Activated CD4-positive, CD25-positive, alpha-beta regulatory T cell treated with anti-CD3 and anti-CD28 coated beads, Interleukin-2, amount 50 U/mL, for 16 hours (primary cell): ENCODE measurements at places on chromosomes 7 and 10.

GRCh38 chr10:29107866-29108498 is 180.9 kb upstream of the LYZL1 start:
- no peak for DNase-seq

GRCh38 chr7:46600340-46600739 is 679.3 kb upstream of the IGFBP3 start:
- no peak for DNase-seq

DNA sequence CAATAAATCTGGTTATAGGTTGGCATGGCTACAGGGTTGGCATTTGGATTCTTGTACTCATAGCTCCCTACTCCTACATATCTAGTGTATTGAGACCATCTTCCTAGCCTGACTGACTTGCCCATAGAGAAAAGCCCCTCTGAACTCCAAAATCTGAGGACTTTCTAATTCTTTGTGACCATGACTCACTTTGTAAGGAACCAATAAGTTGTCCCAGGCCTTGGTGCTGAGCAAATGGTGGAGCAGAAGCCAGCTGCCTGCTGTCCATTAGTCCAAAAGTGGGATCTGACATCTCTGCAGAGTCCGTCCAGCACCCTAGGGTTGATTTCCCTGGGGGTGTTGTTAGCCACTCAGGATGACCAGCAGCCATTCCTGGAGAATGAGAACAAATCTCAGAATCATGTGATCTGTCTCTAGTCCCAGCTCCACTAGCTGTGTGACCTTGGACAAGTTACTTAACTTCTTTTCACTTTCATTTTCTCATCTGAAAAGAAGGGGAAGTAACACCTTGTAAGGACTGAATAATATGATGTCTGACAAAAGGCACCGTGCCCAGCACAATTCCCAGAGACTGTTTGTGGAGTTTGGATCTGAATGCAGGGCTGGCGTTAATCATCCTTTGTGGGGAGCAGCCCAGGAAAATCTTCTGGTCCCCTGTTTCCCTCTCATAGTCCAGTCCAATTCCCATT is 44.1 kb downstream of the MTURN start:
- DNase-seq, result no peak

GRCh38 chr10:17841050-17841449 is 31.9 kb downstream of the MRC1 start:
- no peak for DNase-seq

- peak; percentile 10 for DNase-seq
Observed at GRCh38 chr7:123624527-123625183, 23.0 kb downstream of the ASB15 start.

GRCh38 chr10:75021379-75022249 is 89.8 kb upstream of the SAMD8 start:
- DNase-seq, result no peak

DNA sequence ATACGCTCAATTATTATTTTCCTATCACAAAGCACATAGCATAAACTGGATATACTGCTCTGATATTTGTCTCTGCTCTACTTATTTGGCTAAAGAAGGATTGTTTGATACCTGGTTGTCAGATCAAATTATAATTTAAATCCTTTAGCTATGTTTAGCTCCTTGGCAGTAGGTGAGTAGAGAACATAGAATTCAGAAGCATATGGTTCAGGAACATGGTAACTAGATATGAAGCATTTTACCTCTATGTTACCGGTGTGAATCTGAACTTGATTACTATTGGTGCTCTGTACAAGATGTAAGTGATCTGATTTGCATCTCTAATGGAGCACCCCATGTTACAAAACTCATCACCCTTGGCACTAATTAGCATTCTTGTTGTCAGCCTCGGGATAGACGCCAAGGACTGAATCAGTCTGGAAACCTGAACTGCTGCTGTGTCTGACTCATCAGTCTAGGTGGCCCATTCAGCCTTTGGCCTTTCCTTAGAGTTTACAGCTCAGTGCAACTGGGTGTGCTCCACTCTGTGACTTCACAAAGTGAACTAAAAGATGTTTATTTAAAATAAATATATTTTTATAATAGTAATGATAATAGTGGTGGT is 12.3 kb upstream of the MYPN start:
- no peak for DNase-seq
